ENCODE measurements at places on chromosomes 4 and X.

DNA sequence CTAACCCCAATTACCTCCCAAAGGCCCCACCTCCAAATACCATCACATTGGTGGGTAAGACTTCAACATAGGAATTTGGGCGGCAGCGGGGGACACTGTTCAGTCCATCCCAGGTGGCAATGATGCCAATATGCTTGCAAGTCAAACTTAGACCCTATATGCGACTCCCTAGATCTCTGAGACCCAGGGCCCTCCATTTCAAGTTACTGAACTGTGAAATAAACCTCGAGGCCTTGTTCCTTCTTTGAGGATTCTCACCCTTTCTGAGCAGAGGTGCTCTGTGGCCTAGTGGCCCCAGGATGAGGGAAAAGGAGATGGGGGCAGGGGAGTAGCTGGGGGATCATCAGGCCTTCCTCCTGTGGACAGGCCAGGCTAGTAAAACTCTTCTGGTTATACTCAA, 44.7 kb downstream of the CNGA2 start:
- DNase-seq, result no peak

GRCh38 chr4:54231768-54232688, 2.9 kb downstream of the PDGFRA start:
- peak; percentile 39 for DNase-seq

GRCh38 chr4:8171984-8172924, 13.6 kb upstream of the ABLIM2 start:
- no peak for DNase-seq

GRCh38 chr4:138869165-138869564, 146.4 kb upstream of the NOCT start:
- DNase-seq, result no peak

DNA sequence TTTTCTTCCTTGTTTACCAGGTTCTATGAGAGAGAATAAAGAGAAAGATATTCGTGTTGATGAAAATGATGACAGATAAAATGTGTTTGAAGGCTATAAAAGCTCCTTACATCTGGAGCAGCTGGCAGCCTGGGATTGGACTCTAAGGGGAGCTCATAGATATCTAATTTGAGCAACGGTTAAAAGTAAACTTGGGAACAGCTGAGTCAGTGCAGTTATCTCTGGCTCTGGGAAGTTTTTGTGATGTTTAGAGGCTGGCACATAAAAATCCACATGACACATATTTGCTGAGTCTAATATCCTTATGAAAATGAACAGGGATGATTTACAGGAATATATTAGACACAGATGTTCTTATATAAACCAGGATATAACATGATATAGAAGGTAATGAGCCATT, 331.8 kb upstream of the TENM3 start:
- DNase-seq, result no peak

- DNase-seq, result no peak
These were observed 156.0 kb upstream of the ANKRD50 start for GRCh38 chr4:124868495-124868894.

DNA sequence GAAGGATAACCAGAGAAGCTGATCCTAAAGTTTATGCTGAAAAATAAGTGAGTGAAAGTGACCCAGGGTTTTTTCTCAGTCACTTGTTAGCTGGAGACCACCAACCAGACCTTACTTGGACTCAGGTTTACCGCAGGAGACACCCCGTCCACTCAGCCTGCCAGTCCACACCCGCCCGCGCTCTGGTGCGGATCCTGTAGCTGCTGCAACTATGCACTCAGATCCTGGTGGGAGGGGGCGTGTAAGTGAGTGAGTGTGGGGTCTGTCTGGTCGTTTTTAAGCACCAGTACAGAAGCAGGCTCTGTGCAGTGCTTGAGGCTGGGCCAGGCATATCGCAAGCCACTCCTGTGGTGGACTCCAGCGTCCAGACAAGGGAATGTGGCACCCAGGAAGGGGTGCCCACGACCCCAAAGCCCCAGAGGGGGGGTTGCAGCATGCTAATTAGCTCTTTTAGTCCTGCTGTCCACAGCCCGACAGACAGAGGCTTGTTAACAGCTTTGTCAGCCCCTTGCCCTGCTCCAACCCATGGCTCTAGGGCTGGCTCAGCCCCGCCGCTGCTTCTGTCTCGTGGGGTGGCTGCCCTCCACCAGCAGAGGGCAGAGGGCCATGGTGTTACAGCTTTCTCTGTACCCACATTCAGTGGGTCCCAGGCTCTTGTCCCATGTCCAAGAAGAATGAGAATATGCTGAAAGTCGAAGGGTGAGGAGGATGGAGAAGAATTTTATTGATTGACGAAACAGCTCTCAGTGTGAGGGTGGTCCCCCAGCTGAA, 40.4 kb upstream of the PPP1R2C start:
- no peak for DNase-seq

- no peak for DNase-seq
These were observed 21.9 kb upstream of the KLHL2 start for GRCh38 chr4:165185448-165185847.

- DNase-seq, result no peak
These were observed 59.1 kb downstream of the SPATA18 start for GRCh38 chr4:52110171-52110570.

DNA sequence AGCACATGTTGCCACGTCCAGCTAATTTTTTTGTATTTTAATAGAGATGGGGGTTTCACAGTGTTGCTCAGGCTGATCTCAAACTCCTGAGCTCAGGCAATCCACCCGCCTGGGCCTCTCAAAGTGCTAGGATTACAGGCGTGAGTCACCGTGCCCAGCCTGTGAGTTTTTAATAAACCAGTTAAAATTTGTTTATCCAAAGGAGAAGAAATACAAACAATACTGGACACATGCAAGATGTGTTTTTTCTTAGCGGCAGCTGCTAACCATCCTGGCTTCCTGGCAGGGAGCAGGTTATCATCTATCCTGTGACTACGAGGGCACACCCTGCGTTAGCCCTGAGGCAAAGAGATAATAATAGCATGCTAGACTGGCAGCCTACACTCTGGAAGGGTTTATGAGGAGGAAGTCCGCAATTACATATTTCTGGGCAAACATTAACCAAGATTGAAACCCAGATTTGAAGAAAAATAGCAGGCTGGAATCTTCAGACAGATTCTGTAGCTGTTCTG, 191.4 kb downstream of the SPRY1 start:
- no peak for DNase-seq

GRCh38 chr4:7745301-7745885, 194.3 kb downstream of the AFAP1 start:
- DNase-seq, result no peak

GRCh38 chrX:95291561-95291960, 1393.1 kb upstream of the DIAPH2 start:
- DNase-seq, result no peak

DNA sequence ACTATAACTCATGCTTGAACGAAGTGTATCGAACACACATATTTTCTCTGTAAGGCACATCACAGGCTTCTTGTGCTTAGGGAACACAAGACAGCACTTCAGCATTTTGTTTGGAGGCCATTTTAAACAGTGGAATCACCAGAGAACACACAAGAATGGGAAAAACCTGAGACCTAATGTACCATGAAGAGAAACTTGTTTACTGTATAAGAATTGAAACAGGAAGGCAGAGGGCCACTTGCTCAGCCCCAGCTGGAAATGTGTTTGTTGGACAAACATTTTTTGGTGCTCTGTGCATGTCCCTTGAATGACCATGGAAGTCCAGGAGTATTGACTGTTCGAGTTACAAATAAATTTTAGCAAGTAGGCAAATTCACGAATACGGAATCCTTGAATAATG, 47.5 kb downstream of the RAPGEF2 start:
- no peak for DNase-seq

DNA sequence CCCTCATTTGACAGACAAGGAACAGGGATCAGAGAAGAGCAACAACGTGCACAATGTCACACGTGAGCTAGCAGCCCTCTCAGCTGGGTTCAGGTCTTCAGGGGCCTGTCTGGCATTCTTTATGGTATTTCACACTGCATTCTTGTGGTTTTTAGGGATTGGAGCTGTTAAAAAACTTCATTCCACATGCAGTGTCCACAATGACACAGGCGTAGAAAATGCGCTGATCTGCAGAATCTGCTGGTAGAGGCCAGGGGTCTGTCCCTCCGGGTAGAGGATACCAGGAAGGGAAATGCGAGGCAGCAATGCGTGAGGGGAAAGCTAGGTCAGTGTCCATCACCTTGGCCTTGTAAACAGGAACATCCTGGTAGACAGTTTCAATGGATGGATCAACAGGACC, 36.6 kb downstream of the MAP7D3 start:
- no peak for DNase-seq

GRCh38 chr4:39319676-39320075, 46.5 kb downstream of the RFC1 start:
- no peak for DNase-seq

- DNase-seq, result no peak
These were observed 782.9 kb upstream of the HS3ST1 start for GRCh38 chr4:12211636-12212035.

GRCh38 chr4:5973033-5973432, 45.2 kb downstream of the C4orf50 start:
- no peak for DNase-seq

GRCh38 chr4:68572653-68573170, 3.4 kb downstream of the UGT2B17 start:
- DNase-seq, result no peak

DNA sequence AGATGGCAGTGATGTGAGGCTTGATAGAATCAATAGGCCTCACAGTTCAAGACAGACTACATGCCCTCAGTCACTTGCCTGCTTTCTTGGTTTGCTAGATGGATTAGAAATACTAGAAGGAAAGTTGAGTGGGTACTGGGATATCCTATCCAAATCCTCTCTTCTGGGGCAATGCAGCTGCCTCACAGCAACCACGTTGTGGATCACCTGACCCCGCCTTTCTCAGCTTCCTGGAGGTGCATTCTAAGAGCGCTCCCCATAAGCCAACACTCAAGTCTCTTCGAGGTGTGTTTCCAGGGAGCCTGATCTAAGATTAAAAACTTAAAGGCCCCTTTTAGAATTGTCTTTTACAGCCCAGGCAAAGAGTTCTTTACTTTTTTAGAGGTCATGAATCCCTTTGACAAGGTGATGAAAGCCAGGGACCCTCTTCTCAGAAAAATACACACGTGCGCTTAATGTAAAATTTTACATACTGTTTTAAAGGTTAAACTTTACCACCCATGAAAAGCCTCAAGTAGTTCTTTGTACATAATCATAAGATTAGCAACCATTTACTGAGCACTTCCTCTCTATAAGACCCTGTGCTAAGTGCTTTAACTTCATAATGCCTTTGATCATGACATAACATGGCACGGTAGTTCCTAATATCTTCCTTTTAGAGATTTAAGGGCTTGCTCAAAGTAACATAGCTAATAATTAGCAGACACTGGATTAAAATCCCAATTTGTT, 840 bp upstream of the RPL34 start:
- no peak for DNase-seq

- no peak for DNase-seq
These were observed 263.1 kb downstream of the PTTG2 start for GRCh38 chr4:38223306-38223705.

- DNase-seq, result no peak
These were observed 53.7 kb upstream of the RBPJ start for GRCh38 chr4:26267087-26267486.

DNA sequence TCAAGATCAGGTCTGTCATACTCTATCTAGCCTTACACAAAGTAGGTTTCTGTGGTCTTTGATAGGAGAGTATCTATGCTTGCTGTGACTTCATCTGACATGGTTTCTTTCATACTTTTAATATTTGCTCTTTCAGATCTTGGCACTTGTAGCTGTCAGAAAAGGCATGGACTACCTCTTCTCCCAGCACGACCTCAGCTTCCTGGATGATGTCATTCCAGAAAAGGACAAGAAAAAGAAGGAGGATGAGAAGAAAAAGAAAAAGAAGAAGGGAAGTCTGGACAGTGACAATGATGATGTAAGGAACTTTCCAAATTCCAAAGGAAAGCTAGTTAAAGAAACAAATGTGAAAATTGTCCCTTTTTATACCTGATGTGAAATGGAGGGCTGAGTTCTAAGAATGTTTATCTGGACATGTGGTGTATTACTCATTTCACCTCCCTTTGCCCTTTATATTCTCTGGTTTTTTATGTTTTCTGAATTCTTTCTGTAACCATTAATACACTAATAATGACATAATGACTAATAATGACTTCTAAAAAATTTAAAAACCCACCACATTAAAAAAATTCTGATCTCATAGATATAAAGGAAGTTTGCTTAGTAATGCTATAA, 221.2 kb downstream of the SLC4A4 start:
- no peak for DNase-seq

GRCh38 chr4:85474356-85474755, 594 bp upstream of the ARHGAP24 start:
- DNase-seq, result no peak

DNA sequence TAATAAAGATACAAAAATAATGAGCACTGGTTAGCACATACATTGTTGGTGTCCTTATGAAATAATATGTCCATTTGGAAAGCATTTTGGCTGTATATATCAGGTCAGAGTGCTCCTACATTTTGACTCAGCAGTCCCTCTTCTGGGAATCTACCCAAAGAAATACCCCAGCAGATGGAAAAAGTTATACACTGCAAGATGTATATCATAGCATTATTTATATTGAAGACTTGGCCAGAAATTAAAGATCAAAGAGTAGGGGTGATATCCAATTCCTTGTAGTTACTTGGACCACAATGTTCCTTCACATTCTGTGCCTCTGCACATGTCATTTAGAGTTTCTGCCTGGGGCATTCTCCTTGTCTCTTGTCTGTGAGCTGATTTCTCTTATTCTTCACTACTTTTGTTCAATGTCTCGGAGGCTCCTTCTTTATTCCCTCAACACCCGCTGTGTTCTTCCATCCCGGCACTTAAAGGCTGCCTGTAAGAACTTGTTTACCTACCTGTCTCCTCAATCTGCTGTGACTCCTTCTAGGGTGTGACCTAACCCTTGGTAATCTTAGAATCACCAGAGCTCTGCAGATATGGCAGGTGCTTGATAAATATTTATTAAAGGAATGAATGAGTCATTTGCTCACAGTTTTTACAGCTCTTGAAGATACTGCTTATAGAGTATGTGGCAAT, 3.1 kb upstream of the TSPAN5 start:
- no peak for DNase-seq

- DNase-seq, result no peak
These were observed 24.3 kb downstream of the UPF3B start for GRCh38 chrX:119828446-119828845.

DNA sequence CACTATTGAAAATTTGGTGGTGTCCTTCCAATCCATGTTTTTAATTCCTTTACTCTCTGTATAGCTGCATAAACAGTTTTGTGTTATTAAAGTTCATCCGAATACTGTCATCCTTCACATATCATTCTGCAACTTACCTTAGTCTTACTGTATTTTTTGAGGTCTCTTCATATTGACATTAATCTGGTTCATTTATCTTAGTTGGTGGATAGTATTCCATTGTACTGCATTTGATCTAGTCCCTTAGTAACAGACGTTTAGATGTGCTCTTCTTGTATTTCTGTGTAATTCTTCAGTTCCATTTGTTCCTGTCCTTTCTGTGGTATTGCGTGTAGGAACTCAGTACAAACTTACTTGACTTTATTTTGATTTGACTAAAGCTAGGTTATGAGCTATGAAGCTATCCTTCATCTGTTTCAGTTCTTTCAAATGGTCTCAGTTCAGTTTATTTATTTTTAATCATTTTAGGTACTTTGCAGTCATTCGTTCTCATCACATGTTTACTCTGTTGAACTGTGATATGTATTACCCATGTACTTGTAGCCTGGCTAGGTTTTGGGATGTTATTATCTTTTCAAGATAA, 41.3 kb downstream of the RAPGEF2 start:
- no peak for DNase-seq

- no peak for DNase-seq
These were observed 205.0 kb upstream of the DMD start for GRCh38 chrX:33416273-33416805.

Measured in HuH-7.5 (cell line).